ENCODE measurements at places on chromosomes 2 and 18. TPM values are rescaled to one million over a fixed set of nuclear protein-coding genes. Genes with fewer than 3 reads are reported as not detected.

The ANO7 gene
- total RNA-seq: 0.64 TPM

The UGT1A8 gene
- total RNA-seq: not detected

- DNase-seq: peak; percentile 23
Observed at GRCh38 chr2:6370753-6371551, 494.8 kb downstream of the CMPK2 start.

GRCh38 chr18:38042211-38042890, 476.8 kb upstream of the CELF4 start:
- DNase-seq: no peak

- DNase-seq: no peak
Observed at GRCh38 chr18:59800897-59801296, 98.9 kb upstream of the PMAIP1 start.

DNA sequence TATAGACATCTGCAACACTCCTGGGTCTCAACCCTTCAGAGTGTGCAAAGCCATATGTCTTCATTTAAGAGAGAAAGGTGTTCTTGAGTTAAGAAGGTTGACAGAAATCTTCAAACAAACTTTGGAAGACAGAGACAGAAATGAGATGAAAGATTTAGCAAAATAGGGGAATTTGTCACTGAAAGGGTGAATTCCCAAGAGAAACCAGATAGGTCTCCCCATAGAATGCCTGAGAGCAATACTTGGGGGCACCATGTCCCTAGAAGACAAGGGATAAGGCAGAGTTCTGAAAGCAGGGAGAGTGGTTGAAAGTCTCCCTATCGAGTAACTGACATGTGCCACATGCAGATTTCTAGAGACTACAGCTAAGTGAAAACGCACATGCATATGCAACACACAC, 50.0 kb downstream of the AP1S3 start:
- DNase-seq: no peak

DNA sequence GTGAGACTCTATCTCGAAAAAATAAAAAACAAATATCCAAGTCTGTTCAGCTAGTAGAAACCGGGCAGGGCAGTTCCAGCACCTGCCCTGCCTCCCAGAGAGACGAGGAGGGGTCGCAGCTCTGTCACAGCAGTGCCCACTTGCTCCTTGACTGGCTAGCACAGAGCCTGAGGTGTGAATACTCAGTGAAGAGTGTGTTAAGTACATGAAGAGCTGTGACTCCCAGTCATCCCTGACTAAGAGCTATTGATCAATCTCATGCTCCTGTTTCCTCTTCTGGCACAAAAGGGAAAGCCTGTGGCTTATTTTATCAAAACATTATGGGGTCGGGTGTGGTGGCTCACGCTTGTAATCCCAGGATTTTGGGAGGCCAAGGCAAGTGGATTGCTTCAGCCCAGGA, 83.0 kb upstream of the FZD7 start:
- DNase-seq: no peak

The GPR17 gene
- not detected for total RNA-seq

DNA sequence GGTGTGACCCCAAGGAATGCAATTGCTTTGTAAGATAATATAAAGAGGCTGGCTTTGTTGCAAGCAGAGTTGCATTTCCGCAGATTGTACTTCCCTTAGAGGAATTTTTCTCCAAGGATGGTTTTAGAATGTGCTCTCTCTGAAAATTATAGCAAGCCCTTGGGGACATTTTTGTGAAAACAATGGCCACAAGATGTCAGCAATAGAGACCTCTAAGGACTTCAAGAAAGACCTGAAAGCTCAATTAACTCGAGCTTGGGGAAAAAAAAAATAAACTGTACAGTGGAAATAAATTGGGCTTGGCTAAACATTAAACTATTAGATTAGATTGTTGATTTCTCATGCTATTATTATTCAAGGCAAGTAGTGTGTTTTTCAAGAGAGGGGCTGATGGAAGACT, 81.3 kb upstream of the KYNU start:
- DNase-seq: no peak

DNA sequence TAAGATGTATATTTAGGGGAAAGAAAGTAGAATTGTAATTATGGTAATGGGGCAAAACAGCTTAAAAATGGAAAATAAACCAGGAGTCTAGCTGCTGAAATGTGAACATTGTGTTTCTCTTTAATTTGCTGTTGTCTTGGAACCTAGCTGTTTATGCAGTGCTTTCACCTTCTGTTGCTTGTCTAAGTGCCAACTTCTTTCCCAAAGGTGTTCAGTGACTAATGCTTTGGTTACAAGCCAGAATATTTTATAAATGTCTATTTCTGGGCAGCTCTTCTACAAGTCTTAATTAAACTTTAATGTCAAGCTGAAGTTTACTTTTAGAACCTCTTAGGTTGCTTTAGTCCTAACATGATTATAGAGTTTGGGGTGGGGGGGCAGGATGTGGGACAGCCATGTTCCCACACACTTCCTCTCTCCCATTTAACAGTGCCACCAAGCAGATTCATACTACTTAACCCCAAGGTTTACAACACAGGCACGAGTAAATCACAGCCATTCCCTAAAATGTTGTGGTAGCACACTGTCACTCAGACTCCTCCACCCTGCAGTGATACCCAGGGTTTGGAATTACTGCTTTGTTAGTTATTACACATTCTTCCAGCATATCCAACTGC, 60.6 kb downstream of the ITGA4 start:
- no peak for DNase-seq

The IHH gene
- not detected for total RNA-seq

The MOCOS gene
- total RNA-seq: 7.1 TPM

- no peak for DNase-seq
Observed at GRCh38 chr2:128219891-128220290, 98.8 kb downstream of the HS6ST1 start.

- DNase-seq: peak; percentile 67
Observed at GRCh38 chr2:102099536-102100298, 42.8 kb upstream of the IL1R1 start.

The NOSTRIN gene
- 0.43 TPM for total RNA-seq

- no peak for DNase-seq
Observed at GRCh38 chr18:26874283-26874682, 8.8 kb upstream of the AQP4 start.

- DNase-seq: no peak
Observed at GRCh38 chr2:60478660-60479059, 74.8 kb downstream of the BCL11A start.

The ARHGEF4 gene
- 0.86 TPM for total RNA-seq

The IL36RN gene
- not detected for total RNA-seq

GRCh38 chr2:10144771-10145518, 22.4 kb downstream of the RRM2 start:
- no peak for DNase-seq

- no peak for DNase-seq
Observed at GRCh38 chr2:239983004-239983778, 42.0 kb downstream of the NDUFA10 start.

GRCh38 chr18:8037296-8037695, 470.2 kb downstream of the PTPRM start:
- DNase-seq: no peak

- no peak for DNase-seq
Observed at GRCh38 chr2:48165070-48165753, 258.9 kb upstream of the FBXO11 start.

The LTBP1 gene
- 33.7 TPM for total RNA-seq

DNA sequence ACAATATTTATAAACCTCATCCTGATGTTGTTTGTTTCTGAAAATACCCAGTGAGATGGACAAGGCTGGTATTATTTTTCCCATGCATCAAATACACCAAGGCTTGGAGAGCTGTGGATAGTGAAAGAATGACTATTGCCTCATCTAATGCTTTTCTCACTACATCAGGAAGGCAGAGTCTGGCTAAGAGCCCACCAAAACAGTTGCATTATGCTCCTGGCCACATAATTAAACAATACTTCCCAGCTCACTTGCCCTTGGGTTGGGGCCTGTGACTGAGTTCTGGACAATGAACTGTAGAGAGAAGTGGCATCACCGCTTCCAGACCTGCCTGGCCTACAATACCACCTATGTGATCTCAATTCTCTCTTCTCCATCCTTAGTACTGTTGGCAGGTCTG, 46.4 kb upstream of the REEP1 start:
- DNase-seq: peak; percentile 45

The IL1R2 gene
- total RNA-seq: 0.32 TPM

The RBM44 gene
- total RNA-seq: 0.97 TPM

DNA sequence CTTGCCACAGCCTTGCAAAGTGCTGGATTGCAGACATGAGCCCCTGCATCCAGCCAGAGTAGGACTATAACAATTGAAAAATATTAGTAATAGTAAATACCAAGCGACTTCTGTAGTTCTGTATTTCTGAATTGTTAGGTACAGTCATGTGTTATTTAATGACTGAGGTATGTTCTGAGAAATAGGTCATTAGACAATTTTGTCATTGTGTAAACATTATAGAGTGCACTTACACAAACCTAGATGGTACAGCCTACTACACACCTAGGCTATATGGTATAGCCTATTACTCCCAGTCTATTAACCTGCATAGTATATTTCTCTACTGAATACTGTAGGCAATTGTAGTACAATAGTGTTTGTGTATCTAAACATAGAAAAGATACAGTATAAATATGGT, 92.1 kb downstream of the GALNT1 start:
- no peak for DNase-seq

DNA sequence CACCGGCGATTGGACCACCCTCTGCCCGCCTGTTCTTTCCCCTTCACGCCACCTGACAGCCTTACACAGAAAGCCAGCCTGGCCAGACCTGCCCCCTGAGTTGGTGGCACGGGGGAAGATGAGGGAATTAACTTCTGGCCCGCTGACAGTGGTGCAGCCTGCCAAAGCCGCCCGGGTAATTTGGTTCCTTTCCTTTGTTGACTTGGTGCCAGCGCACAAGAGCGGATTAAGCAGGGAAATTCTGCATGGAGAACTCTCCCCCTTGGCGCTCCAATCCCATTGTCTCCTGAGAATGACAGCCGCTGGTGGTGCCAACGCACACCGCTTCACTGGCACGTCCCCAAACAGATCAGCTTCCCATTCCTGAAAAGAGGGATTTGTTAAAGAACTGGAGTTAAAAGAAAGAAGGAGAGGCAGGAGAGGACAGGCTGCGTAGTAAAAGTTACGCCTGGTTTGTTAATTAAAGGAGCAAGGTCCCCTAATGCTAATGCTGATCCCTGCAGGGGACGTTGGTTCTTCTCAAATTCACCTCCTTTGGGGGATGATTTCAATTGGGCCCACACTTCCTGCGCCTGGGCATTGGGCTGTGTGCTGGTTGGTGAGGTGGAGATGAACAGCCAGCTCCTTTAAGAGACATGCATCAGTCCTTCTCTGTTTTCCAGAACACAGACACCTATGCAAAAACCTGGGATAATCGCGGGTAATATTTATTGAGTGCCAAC, 286.8 kb downstream of the MYCN start:
- no peak for DNase-seq

DNA sequence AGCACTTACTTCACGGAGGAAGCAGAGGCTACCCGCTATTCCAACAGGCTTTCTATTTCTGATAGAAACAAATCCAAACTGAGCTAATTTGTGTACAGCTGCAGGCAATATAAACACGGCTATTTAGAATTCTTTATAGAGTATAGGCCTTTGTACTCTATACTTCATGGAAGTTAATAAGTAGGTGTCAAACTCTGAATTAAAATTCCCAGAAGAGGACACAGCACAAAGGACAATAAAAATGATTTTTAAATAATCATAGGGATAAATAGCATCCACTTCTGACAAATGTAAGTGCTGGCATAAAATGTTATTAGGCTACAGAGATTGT, 261.5 kb downstream of the AFF3 start:
- DNase-seq: no peak

- DNase-seq: peak; percentile 82
Observed at GRCh38 chr2:113390124-113390849, 47.2 kb upstream of the ZNG1B start.

The DCC gene
- not detected for total RNA-seq

The CNGA3 gene
- total RNA-seq: not detected

- DNase-seq: peak; percentile 57
Observed at GRCh38 chr2:177334940-177335543, 57.5 kb upstream of the AGPS start.

The RGPD3 gene
- 0.32 TPM for total RNA-seq

The TEX44 gene
- total RNA-seq: not detected

The RGPD4 gene
- not detected for total RNA-seq

GRCh38 chr2:239040152-239040761, 192.4 kb downstream of the TWIST2 start:
- no peak for DNase-seq

GRCh38 chr2:104866883-104867812, 13.2 kb downstream of the POU3F3 start:
- no peak for DNase-seq

DNA sequence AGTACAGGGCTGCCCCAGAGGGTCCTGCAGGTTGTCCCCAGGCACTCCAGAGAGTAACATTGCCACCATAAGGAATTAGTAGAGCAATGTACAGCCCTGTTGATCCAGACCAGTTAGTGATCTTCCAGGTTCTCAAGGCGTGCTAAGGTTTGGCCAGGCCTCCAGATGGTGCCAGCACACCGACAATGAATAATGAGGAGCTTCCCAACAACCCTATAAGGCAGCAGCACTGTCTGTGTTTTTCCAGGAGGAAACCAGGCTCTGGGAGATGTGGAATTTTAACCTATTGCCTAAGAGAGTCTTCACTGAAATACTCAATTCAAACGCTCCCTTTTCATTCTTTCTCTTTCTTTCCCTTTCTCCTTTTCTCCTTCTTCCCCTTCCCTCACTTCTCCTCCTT, 122.1 kb downstream of the MGAT5 start:
- peak; percentile 95 for DNase-seq

DNA sequence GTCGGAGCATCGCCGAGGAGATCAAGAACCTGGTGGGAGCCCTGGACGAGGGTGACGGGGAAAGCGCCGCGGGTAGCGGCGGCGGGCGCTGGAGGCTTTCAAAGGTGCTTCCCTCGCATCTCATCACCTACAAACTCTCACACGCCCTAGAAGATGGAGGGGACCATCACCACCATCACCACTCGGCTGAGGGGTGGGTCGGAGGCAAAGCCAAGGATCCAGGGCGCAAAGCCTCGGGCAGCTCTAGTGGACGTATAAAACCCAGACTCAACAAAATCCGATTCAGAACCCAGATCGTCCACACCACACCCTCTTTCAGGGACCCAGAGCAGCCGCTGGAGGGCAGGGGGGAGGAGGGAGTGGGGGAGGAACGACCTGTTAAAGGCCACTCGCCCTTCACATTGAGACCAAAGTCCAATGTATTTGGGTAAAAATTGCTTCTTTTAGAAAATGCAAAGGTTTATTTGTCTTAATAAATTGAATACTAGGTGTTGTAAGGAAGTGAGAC, 1.5 kb downstream of the SOWAHC start:
- DNase-seq: no peak

GRCh38 chr2:126482582-126483464, 173.1 kb upstream of the GYPC start:
- no peak for DNase-seq

The GAL3ST2 gene
- total RNA-seq: 0.43 TPM

GRCh38 chr2:65885266-65885665, 452.9 kb upstream of the SPRED2 start:
- DNase-seq: no peak

DNA sequence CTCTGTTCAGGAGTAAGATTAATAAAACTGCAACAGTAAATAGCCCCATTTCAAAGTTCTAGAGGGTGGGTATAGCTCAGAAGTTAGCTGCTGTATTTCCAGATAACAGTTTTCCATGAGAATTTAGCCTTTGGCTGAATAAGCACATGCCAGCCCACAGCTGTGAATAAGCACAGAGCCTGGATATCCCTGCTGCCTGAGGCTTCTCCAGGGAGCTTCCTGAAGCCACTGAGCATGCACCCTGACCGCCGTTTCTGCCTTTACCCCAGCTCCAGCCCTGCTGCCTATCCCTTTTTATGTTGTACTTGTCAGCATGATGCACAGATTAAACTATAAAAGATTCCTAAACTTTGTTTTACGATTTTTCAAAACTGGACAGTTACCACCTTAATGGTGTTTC, 85.3 kb downstream of the FEZ2 start:
- no peak for DNase-seq
